ENCODE measurements at places on chromosomes 13 and 19.
A peak's percentile ranks its signal among the peaks of the same experiment; 100 is the strongest.

GRCh38 chr13:102386461-102386860, 15.4 kb downstream of the FGF14 start:
- no peak for DNase-seq

DNA sequence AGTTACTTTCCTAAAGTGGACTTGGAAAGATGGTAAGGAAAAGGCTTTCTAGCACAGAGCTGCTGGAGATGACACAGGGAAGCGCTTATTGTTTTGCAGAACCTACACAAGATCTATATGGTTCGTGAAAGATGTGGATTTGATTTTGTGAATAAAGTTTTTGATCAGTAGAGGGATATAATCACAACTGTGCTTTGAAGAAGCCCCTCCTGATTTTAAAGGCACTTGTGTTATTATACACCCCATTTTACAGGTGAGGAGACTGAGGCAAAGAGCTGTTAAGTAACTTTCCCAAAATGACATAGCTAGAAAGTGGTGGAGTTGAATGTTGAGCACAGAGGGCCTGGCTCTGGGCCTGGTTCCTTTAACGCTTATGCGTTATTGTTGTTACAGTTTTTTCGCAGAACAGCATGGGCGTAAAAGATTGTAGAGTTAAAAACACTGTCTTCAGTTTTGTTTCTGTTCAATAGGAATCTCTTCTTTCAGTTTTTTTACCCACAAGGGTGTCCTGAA, 1.4 kb downstream of the TDRD3 start:
- DNase-seq, result no peak

GRCh38 chr13:79900356-79900755, 419.4 kb downstream of the NDFIP2 start:
- no peak for DNase-seq

GRCh38 chr13:111664696-111665095, 344.3 kb downstream of the TEX29 start:
- DNase-seq, result no peak

DNA sequence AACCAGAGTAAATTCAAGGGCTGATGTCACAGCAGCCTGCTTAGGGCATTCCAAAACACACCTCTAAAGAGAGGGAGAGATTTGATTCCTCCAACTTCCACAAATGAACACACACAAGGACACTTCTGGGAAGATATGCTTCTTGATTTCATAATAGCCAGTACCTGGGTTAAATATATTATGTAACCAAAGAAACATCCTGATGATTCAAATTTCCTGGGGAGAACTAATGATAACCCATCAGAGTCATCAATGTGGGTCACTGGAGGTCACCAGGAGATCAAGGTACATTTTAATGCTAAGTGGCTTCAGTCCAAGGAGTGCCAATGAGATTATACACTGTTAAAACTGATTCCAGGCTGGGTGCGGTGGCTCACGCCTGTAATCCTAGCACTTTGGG, 54.0 kb upstream of the DOCK9 start:
- no peak for DNase-seq

GRCh38 chr13:60701895-60702294, 304.9 kb downstream of the TDRD3 start:
- DNase-seq, result no peak

- DNase-seq, result no peak
Measured at GRCh38 chr13:108361769-108362168, 92.3 kb downstream of the TNFSF13B start.

DNA sequence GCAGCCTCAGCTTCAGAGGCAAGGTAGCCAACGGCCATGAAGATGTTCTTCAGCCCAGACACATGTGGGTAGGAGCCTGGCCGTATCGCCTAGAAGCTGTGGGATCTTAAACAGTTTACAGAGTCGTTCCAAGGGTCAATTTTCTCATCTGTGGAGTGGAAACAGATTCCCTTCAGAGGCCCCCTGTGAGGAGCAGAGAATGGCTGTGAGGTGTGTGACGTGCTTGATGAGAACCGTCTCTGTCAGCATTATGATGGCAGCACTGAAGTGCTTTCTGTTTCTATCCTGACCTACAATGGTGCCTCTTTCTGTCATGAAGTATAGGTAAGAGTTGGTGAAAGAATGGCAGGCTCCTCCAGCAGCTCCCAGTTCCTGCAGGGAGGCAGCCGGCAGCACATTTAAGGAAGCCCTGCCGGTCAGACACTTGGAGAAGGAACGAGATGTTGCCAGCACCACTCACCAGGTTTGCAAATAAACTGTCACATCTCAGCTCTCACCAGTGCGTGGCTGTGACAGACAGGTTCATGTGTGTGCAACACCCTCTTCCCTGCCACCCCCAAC, 277.3 kb downstream of the FOXO1 start:
- no peak for DNase-seq

DNA sequence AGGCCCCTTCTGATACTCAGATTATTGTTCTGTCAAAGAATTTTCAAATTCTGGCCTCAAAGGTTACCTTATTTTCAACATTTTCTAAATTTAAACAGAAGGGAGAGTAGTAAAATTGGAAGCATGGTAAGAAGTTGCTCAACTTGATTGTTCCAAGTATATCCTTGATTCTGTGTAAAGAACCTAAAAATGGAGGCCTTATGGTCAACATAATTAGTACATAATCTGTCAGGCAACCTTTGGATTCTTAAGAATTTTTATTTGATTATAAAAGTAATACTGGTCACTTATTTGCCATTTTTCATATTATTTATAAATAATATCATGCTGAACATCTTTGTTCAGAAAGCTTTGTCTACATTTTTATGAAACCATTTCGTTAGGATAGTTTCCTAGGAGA, 83.9 kb downstream of the STARD13 start:
- DNase-seq, result no peak

DNA sequence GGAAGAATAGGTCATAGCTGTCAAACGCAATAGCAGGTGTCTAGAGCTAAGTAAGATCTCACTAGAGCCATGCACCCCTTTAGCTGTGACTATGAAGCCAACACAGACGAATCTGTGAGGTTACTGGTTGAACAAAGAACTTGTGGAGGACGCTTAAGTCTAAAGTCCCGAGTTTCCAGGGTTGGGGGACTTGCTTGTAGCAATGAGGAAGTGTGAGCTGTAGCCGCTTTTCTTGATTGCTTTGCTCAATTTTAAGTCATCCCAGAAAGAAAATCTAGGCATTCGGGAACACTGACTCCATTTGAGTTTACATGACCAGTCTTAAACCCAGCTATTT, 1.6 kb downstream of the GPC5 start:
- DNase-seq, result no peak

- no peak for DNase-seq
Measured at GRCh38 chr13:25864116-25864515, 187.7 kb downstream of the SHISA2 start.

- DNase-seq, result no peak
Measured at GRCh38 chr19:46717716-46718143, 816 bp upstream of the PRKD2 start.

DNA sequence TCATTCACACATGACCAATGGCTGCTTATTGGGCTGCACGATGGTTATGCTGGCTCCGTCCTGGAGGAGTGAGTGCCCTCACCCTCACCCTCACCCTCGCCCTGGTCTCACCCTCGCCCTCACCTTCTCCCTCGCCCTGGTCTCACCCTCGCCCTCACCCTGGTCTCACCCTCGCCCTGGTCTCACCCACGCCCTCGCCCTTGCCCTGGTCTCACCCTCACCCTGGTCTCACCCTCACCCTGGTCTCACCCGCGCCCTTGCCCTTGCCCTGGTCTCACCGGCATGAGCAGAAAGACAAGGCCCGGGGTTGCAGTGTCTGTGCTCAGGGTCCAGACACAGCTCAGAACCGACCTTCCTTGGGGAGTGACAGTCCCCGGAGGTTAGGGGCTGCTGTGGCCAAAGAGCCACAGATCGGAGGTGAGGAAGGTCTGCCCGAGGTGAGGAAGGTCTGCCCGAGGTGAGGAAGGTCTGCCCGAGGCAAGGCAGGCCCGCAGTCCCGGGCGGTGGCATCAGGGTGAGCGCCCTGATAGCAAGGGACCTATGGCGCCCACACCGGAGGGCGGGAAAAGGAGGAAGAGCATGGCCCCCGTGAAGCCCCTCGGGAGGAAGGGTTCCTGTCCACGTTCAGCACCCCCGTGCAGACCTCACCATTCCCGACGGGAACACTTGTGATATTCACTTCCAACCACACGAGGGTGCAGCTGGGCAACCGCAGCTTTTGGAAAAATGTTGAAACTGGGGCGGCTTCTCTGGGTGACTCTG, 65.6 kb downstream of the MCF2L start:
- peak; percentile 82 for DNase-seq

DNA sequence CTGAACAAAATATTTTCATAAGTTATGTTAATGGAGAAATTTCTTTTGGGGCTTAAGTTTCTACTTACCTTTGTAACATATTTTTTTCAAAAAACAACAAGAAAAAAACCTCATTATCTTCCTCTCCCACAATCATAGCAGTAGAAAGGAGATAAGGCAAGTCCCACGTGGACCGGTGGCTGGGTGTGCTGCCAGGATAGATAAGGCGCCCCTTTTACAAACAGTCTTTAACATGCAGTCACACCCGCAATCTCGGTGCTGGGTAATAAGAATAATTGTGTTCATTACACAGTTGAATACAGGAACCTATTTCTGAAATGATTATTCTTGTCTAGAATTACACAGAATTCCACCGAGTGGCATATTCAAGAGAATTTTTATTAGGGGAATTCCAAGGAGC, 1202.3 kb downstream of the UQCRFS1 start:
- no peak for DNase-seq

- DNase-seq, result no peak
Measured at GRCh38 chr19:18596752-18597157, 8.2 kb downstream of the REX1BD start.

DNA sequence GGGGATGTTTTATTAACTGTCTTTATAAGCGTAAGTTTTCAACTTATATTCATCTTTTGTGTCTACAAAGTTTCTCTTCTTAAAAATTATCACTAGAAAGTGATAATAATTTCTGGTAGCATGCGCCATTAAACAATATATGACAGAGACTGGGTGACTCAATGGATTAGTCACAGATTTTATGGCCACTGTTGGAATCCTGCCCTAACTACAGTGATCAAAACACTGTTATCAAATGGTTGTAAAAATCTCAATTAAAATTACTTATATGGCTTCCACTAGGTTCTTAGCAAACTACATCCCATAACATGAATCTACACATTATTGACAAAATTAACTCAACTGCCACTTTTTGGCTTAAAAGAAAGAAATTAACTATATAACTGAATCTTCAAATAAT, 350.0 kb downstream of the DACH1 start:
- no peak for DNase-seq

DNA sequence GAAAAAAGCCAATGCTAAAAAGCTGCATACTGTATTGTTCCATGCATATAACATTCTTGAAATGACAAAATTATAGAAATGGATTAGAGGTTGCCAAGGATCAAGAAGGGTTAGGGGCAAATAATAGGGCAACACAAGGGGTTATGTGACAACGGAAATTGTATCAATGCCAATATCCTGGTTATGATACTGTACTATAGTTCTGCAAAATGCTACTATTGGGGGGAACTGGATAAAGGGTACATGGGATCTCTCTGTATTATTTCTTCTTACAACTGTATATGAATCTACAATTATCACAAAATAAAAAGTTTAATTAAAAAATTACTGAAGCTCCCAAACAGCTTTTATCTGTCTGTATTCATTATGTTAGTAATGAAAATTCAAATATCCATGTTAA, 31.9 kb downstream of the LNX2 start:
- no peak for DNase-seq

GRCh38 chr13:45796426-45797235, 54.9 kb downstream of the SIAH3 start:
- no peak for DNase-seq

GRCh38 chr13:28544026-28544425, 49.1 kb upstream of the FLT1 start:
- DNase-seq, result no peak

GRCh38 chr19:11087870-11088505, 1.3 kb upstream of the LDLR start:
- DNase-seq, result no peak

DNA sequence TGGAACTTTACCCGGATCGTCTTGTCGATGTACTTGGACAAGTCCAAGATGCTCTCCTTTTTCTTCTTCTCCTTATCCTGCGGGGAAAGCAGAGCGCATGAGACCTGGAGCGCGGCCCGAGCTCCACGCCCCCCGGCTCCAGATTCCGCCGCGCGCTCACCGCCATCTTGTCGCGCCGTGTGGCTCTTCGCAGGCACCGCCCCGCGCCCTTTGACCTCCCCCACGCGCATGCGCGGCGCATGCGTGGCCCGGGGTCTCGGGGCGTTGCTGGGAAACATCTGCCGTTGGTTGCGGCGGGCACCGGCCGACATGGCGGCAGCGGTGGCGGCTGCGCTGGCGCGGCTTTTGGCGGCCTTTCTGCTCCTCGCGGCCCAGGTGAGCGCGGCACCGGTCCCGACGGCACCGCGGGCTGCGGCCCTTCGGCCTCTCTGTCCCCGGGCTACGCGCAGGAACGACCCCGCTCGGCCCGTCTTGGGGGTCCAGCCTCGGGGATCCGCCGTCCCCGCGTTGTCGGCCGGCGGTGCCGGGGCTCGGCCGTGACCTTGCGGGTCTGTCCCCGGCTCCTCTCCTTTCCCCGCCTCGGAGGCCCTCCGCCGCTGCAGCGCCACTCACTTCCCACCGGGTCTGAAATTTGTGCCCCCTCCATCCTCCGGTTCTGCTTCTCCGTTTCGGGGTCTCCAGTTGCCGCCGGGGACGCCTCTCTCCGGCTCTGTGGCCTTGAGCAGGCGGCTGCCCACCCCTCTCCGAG, at the start of the genes LSM7 and SPPL2B:
LSM7 (minus strand) TSS at position 186 of the 748 bp plus-strand sequence; CDS start at position 166, 20 bp downstream.
SPPL2B (plus strand) TSS at position 284 of the 748 bp plus-strand sequence; CDS start at position 310, 26 bp downstream.
- DNase-seq, result peak; percentile 100

DNA sequence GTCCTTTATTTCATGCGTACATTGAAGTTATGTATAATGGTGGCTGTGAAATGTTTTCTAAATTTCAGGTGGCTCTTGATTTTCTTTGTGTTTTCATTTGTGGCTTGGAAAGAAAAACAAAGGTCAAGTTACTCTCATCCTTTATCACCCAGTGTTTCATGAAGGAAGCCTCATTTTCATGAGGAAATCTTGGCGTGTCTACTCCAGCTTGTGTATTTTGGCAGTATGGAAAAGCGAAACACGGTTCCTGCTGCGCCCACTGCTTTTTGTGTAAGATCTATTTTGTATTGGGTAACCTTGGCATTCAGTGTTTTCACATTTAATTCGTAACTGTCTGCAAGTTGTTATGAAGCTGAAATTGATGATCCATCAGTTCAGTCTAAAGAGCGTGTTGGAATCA, 147.0 kb upstream of the RNF113B start:
- no peak for DNase-seq

- DNase-seq, result no peak
Measured at GRCh38 chr13:110290153-110290552, 16.8 kb downstream of the COL4A1 start.

GRCh38 chr13:39612023-39612637, 9.1 kb upstream of the LHFPL6 start:
- no peak for DNase-seq

DNA sequence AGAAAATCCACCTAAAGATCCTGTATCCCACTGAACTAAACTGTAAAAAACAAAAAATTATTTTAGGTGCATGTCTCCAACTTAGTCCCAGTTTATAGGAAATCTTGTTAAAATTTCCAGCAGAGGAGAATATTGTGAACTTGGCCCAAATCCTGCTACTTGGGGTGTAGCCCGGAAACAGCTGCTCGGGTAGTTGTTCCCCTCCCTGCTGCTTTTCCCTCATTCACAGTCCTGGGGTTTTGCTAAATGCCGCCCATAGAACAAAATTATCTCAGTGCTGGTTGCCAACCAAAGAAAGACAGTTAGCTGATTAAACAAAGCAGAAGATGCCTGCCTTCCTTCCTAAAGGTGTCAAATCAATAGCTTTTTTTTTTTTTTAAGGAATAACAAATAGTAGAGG, 330.5 kb upstream of the KLF12 start:
- no peak for DNase-seq

- peak; percentile 97 for DNase-seq
Measured at GRCh38 chr19:49113762-49114629, at the start of gene LIN7B. LIN7B (plus strand) TSS chr19:49114370; CDS start chr19:49114405, 35 bp downstream.

GRCh38 chr19:29923653-29924052, 18.4 kb upstream of the URI1 start:
- no peak for DNase-seq

Data from D341Med (cell line).